ENCODE measurements at places on chromosomes 4 and X.

DNA sequence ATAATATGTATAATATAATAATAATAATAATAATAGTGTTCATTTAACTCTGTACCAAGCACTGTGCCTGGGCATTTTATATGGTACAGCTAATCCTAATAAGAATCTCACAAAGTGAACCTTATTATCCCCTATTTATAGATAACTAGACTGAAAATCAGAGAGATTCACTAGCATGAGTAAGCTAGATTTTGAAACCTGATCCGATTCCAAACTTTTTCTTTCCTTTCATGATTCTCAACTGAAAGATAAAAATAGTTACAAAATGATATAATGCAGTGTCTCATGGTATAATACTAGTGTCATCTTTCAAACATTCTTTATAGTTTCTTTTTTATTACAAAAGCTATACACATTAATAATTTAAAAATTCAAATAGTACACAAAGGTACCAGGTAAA lies 55.9 kb upstream of the RNF128 start:
- no peak for DNase-seq

DNA sequence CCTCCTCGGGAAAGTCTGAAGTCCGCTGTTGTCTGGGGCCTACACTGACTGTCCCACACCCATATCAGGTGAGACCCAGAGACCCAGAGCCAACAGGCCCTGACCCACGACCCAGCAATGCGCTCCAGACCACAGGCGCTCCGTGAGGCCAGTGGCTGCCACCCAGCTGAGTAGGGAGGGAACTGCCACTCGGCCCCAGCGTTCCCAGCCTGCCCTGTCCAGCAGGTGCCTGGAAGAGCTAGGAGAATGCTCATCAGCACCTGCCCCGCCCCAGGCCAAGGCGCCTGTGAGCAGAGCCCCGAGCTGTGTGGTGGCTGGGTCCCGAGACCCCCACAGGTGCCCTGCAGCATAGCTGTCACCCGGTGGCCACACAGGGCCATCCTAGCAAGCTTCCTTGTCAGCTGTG lies 2.7 kb downstream of the SPON2 start:
- DNase-seq, result no peak

GRCh38 chrX:43881410-43882293 lies 598 bp downstream of the MAOB start:
- DNase-seq, result no peak

- DNase-seq, result no peak
These were observed 66.5 kb downstream of the WFS1 start for GRCh38 chr4:6336166-6336565.

DNA sequence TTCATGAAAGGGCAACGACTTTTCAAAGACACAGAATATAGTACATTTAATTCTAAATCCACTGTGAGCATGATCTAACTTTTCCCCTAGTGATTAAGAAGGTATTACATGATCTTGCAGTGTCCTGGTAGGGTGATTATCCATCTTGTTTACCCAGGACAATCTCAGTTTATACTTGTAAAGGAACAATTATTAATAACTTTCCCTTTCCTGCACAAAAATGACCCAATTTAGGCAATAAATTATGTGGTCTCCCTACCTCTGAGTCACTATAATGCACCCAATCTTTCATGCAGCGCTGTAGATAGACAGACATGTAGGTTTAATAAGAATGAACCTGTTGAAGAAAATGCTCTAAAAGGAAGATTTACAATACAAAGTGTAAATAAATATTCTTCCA lies 22.7 kb downstream of the UNC5C start:
- no peak for DNase-seq

DNA sequence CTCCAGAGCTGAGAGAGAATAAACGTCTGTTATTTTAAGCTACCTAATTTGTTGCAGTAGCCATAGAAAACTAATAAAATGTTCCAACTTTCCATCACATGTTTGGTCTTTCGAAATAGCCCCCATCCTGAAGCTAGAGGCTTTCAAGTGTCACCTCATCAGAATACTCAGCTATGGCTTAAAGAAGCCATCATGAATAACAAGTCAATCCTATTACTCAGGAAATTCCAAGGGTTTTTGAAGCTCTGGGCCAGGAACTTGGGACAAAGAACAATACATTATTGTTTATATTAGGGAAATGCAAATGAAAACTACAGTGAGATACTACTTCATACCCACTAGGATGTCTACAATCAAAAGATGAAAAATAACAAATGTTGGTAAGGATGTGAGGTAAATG lies 42.2 kb downstream of the TBCK start:
- no peak for DNase-seq

DNA sequence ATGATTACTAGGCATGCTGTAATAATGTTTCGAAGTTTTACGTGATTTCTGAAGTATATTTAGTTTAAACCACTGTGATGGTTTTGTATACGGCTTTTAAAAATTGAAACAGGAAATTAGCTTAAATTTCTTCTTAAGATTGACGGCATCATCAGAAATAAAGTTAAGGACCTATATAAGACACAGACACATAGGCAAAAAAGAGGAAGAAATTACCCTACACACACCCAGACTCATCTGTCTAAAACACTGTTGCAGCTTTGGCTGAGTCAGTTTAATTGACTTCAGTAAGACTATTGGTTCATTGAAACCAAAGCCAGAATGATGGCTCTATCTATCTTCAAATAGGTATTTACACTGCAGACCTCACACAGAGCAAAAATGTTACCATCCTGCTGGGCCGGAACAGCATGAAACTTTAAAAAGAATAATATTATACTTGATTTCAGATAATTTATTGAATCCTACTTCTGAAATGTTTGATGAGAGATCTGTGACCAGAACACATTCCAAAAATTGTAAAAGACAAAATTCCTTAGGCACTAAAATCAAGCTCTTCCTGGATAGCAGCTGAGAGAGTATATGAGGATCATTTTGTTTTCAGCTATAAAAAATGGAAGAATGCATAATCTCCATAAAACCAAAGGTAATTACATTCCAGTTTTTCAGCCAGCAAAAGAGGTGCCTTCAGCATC lies 4.5 kb downstream of the HHIP start:
- no peak for DNase-seq

- DNase-seq, result no peak
These were observed 96.4 kb downstream of the POLA1 start for GRCh38 chrX:24790166-24790565.

- no peak for DNase-seq
These were observed 3.3 kb downstream of the ITIH6 start for GRCh38 chrX:54794795-54795194.

- DNase-seq, result no peak
These were observed 308.0 kb downstream of the PPP3CA start for GRCh38 chr4:101039367-101039766.

DNA sequence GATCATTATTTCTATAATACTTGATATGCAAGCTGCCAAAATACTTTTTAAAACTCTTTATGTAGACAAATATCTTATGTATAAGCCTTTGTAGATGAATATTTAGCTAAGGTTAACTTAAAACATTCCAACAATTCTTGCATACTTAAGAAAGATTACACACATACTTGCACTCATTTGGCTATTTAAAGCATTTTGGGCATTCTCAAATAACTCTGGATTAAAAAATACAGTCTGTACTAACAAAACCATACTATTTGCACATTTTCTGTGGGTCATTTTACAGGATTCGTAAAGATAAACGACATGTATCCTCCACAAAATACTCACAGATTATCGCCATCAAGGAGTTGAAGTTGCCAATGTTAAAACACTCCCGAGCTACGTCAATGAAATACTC lies 26.5 kb downstream of the RASGEF1B start:
- DNase-seq, result no peak

- DNase-seq, result no peak
These were observed 12.5 kb upstream of the PLK4 start for GRCh38 chr4:127868196-127868595.

- DNase-seq, result peak; percentile 46
These were observed 14.5 kb upstream of the PRRG3 start for GRCh38 chrX:151680805-151681204.

DNA sequence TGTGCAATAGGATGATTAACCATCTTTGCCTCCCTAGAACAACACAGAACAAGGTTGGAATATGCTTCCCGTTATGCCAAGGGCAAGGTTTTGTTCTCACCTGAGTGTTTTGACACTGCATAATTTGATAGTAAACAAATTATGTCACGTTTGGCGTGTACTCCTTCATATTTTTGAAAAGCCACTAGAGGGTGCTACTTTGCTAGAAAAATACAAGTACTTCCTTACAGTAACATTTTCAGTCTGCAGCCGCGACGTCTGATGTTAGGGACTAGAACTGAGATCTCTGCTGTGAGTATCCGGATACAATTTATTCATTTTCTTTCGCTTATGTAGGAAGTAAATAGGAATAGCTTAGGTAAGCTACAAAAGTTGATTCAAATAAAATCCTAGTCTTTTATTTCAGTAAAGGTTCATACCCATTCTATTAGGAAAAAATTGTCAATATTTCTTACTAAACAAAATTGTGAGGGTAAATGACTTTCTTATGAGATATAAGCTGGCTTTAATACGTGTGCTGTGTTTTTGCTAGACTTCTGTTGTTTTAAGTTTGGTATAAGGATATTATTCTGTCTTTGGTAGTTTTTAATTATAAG lies 181.1 kb upstream of the WDFY3 start:
- DNase-seq, result no peak

DNA sequence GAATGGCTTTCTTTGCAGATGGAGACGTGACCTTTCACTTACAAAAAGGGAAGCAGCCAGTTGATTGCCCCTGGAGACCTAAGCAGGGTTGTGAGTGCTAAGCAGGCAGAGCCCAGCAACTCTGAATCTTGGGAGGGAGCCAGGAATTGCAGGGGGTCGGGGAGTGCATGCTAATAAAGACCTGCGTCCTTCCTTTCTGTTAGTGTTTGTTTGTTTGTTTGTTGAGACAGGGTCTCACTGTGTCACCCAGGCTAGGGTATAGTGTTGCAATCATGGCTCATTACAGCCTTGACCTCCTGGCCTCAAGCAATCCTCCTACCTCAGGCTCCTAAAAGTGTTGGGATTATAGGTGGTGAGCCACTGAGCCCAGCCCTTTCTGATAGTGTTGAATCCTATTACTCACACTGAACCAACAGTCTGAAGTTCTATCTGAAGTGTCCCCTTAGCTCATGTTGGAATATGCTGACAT lies 137.4 kb downstream of the CEP135 start:
- no peak for DNase-seq

GRCh38 chr4:100290585-100290984 lies 100.3 kb upstream of the DDIT4L start:
- DNase-seq, result no peak

GRCh38 chr4:140152751-140153418 lies 1.1 kb downstream of the MAML3 start:
- peak; percentile 47 for DNase-seq

Data from stimulated activated CD4-positive, alpha-beta T cell treated with anti-CD3 and anti-CD28 coated beads, Interleukin-4, amount 100 ng/mL, for 4 hours (primary cell).